T-helper 1 cell (primary cell): ENCODE measurements at places on chromosomes 7 and 10.

DNA sequence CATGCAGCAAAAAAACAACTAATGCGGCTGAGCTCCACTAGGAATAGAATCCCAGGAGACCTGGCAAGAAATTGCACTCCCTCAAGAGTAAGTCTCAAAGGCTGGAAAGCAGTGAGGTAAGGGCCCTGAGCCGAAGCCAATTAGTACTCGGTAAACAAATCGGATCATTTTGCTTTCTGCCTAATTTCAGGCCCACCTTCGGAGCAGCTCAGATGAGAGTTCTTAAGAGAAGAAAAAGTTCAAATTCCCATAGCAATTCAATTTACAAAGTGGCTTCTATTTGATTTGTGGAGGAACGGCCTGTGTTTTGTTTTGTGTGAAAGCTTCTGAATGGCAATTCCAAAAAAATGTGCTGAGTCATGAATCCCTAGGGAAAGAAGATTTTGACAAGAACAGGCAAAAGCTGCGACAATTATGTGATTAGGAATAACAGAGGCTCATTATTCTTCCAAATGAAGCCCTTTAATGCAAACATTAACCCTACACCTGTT lies 60.9 kb downstream of the SLC16A9 start:
- no peak for DNase-seq

GRCh38 chr7:107170051-107170915 lies 1.5 kb downstream of the HBP1 start:
- no peak for DNase-seq

DNA sequence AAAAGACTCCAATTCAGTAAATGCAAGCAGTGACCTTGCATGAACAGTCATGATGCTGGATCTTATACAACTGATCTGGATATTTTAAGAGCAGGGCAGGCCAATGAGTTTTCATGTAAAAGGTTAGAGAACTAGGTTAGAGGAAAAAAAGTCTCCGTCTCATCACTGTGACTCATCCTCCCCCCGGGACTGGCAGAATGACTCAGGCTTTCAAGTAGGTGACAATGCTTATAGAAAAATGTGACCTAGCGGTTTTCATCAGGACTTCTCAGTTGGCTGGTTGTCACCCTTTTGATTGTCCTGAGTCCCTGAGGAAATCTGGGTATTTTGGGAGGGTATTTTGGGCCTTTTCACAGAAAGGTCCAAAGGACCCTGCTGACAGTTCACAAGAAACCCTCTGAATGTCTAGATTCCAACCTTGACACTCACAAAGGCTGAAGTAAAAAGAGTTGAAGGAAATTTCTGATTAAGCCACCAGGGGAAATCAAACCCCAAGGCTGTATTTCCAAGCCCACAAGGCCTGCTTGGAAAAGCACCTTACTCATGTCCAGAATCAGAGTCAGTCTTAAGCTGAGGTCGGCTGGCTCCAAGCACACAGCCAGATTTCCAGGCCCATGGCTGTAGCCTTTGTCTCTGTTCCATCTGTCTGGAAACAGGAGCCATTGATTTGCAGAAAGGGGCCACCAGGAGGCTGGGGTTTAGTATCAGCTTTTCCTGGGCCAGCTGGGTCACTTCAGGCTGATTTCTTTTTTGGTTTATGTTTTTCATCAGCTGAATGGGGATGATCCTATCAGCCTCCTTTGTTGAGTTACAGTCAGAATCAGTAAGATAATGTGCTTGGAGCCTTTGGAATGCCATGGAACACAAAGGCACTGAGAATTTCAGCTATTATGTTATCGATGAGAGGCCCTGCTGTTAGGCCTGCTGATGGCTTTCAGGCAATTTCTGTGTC lies 226.4 kb upstream of the HABP2 start:
- DNase-seq = no peak

DNA sequence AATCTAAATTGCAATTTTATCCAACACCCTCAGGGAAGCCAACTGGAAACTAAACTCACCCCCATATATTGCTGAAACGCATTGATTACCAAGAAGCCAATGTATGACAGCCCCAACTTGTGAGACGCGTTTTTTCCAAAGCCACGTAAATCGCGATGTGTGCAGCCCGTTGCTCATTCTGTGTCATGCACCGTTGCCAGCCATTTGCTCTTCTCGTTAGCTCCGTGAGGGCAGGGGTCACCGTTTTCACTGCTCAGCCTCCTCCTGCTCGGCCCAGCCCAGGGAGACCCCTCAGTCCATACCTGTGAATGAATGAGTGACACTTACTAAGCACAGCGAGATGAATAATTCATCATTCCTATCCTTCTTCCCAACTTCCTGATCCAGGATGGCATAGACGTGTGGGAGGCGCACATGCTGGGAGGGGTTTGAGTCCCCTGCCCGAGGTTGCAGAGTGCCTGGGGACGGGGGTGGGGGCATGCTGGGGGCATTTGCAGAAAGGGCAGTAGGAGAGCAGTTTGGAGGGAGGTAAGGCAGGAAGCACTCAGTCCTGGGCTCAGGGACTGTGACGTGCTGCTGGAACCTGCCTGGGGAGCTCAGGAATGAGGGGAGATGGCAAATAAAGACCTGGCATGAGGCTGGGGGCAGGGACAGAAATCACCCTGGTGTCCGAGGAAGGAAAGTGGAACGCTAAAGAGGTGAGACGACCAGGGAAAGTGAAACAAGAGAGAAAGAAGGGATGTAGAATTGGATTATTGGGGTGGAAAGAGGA lies 104.2 kb upstream of the SDK1 start:
- DNase-seq = no peak

- DNase-seq = no peak
Observed at GRCh38 chr10:10977978-10978377, 39.7 kb upstream of the CELF2 start.

GRCh38 chr7:25122373-25122772 lies 2.7 kb downstream of the CYCS start:
- no peak for DNase-seq

DNA sequence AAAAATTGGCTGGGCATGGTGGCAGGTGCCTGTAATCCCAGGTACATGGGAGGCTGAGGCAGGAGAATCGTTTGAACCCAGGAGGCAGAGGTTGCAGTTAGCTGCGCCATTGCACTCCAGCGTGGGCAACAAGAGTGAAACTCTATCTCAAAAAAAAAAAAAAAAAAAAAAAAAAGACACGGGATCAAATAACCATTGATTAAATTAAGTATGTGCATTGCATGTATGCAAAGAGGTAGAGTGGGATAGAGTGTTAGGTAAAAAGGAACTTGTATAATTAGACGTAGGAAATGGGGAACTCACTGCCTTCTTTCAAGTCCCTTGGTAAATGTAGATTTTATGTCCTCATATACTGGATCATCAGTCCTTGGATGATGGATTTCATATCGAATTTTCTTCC lies 13.1 kb downstream of the VCL start:
- DNase-seq = no peak

- DNase-seq = peak; percentile 56
Observed at GRCh38 chr10:29735628-29736365, 101.0 kb upstream of the SVIL start.

- DNase-seq = no peak
Observed at GRCh38 chr10:82377608-82378007, 502.6 kb downstream of the NRG3 start.

DNA sequence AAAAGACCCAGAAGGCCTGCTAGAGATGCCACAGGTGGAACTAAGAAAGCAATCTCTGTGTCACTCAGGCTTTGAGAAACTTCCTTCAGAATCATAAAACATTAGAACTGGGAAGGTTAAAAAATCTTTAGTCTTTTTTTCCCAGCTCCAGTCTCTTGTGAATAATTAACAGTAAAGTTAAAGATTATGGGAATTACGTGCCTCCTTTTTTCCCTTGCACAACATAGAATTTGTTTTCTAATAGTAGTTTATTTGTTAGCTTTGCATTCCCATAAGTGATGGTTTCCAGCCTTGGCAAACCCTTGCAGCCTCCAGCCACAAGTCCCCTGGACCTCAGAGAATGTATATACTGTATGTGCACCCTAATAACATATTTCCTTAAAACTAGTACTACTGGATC lies 128.3 kb downstream of the TPST1 start:
- DNase-seq = no peak

- DNase-seq = no peak
Observed at GRCh38 chr7:50544992-50545391, 20.2 kb downstream of the DDC start.

GRCh38 chr10:10869592-10869991 lies 148.1 kb upstream of the CELF2 start:
- no peak for DNase-seq

GRCh38 chr7:100674411-100675104 lies 1.0 kb downstream of the GNB2 start:
- no peak for DNase-seq

DNA sequence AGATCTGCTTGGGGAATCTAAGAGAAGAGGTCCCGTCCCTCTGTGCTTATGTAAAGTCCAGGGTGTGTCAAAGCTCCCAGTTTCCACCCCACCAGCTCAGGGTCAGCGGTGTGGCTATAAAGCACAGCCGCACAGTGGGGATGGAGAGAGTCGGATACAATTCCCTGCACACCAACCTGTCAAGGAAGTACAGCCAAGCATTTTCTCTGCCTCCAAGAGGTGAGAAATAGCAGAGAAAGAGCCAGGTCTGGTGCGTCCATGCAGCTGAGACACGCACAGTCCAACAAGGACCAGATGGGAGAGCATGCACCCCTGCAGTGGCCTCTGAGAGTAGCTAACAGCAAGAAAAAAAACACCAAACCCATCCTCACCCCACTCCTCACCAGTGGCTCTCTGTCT lies 61.3 kb upstream of the WAC start:
- no peak for DNase-seq

DNA sequence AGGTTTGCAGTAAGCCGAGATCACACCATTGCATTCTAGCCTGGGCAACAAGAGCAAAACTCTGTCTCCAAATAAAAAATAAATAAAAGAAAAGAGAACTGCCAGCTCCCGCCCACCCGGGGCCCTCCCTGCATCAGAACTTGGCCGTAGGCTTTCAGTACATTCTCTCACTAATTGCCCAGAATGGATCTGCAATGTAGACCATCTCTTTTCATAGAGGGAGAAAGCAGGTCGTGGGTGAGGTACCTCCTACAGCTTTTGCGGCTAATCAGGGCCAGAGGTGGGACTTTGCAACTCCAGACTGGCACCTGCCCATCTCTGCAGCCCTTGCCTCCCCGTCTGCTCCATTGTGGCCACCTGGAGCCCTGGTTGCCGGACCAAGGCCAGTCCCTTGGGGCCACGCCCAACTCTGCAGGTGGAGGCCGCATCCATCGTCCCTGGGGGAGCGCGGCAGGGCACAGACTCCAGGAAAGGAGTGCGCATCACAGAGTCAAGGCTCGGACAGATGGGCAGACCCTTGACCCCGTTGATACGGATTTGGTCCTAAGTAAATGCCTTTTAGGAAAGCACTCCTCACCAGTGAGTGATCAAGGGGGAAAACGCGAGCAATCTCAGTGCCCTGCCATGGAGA lies 179.1 kb upstream of the SH2B2 start:
- DNase-seq = no peak

DNA sequence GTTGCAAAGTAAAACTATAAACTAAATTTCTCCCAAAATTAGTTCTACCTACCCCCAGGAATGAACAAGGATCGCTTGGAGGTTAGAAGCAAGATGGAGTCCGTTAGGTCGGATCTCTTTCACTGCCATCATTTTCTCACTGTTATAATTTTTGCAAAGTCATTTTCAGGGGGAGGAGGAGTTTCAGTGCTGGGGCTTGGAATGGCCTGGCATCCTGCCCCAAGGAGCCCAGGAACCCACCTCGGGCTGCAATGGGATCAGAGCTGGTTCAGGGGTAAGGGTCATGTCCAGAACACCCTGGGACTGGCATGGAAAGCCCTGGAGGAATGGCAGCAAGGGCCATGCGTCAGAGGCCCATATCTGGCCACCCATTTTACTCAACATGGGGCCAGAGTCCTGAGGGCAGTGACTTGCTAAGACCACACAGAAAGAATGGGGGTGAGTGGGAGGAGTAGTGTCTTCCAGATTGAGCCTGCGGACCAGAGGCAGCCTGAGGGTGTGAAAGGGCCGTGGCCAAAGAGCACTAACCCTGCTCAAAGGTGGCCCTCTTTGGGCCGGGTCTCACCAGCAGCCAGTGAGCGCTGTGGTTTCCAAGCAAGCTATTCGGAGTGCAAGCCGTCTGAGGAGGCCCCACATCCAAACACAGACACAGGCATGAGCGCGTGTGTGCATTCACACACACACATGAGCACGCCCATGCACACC lies 31.8 kb downstream of the GPRIN2 start:
- peak; percentile 10 for DNase-seq

DNA sequence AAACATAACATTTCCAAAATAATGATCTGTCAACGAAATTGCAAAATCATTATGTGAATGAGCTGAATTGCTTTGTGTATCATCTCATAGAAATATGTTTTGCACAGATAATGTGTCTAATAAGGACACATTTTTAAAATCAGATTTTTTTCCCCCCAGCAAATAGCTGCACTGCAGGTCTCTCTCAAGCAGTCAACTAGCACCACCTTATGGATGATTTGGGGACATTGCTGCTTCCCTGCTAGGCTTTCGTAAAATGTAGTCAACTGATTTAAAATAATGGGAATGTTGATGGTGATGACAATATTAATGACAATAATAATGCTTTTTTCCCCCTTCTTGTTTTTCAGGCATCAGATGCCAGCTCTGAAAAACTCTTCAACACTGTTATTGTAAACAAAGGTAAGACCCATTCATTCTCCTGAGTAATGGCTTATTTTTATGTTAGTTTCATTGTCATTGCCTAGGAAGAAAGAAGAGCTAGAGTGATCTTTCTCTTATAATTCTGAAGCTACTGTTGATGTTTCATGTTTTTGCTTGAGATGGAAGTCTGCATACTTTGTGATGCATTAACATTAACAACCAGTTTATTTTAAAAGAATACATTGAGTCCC lies 433.6 kb upstream of the GALNT17 start:
- no peak for DNase-seq

DNA sequence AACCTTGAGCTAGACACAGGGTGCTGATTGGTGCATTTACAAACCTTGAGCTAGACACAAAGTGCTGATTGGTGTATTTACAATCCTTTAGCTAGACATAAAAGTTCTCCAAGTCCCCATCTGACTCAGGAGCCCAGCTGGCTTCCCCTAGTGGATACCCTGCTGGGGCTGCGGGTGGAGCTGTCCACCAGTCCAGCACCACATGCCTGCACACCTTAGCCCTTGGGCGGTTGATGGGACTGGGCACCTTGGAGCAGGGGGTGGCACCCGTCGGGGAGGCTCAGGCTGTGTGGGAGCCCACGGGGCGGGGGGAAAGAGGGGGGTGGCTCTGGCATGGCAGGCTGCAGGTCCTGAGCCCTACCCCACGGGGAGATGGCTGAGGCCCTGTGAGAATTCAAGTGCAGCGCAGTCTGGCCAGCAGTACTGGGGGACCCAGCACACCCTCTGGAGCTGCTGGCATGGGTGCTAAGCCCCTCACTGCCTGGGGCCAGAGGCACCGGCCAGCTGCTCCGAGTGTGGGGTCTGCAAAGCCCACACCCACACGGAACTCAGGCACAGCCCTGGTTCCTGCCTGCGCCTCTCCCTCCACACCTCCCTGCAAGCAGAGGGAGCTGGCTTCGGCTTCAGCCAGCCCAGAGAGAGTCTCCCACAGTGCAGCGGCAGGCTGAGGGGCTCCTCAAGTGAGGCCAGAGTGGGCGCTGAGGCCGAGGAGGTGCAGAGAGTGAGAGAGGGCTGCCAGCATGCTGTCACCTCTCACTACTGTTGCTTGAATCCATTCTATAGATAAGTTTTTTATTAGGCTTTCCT lies 369.8 kb upstream of the SMIM30 start:
- no peak for DNase-seq

- DNase-seq = no peak
Observed at GRCh38 chr10:114393482-114393881, 10.8 kb downstream of the AFAP1L2 start.

GRCh38 chr7:145293754-145294153 lies 457.9 kb upstream of the TPK1 start:
- DNase-seq = no peak
